ENCODE measurements at places on chromosomes 4 and X. TPM values are rescaled to one million over a fixed set of nuclear protein-coding genes. Genes with fewer than 3 reads are reported as not detected.

- DNase-seq, result no peak
Measured at GRCh38 chr4:173178144-173178543, 9.5 kb downstream of the GALNT7 start.

GRCh38 chr4:150656891-150657290, 74.9 kb downstream of the MAB21L2 start:
- DNase-seq, result no peak

Gene STOX2
- 13.2 TPM for polyA plus RNA-seq

- no peak for DNase-seq
Measured at GRCh38 chr4:12979797-12980196, 504.3 kb downstream of the RAB28 start.

- no peak for DNase-seq
Measured at GRCh38 chr4:174681723-174682300, 147.2 kb downstream of the GLRA3 start.

Gene PLS3
- polyA plus RNA-seq, result 245 TPM

Gene HTR2C
- polyA plus RNA-seq, result 0.89 TPM

GRCh38 chrX:137574102-137574783, 8.3 kb downstream of the ZIC3 start:
- no peak for DNase-seq

DNA sequence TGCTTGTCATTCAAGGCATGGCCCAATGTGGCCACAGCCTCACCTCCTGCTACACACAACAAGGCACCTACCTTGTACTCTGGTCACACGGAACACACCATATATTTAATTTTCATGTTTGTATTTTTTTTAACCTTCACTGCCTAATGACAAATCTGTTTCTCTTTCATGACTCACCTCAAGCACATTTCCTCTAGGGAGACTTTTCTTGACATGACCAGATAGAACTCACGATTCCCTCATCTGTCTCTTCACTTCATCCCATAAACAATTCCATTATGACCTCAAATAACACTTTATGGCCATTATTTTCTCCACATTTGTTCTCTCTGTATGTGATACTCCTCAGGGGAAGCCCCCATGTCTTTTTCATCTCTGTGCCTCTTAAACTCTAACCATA, 11.1 kb downstream of the DRP2 start:
- no peak for DNase-seq

DNA sequence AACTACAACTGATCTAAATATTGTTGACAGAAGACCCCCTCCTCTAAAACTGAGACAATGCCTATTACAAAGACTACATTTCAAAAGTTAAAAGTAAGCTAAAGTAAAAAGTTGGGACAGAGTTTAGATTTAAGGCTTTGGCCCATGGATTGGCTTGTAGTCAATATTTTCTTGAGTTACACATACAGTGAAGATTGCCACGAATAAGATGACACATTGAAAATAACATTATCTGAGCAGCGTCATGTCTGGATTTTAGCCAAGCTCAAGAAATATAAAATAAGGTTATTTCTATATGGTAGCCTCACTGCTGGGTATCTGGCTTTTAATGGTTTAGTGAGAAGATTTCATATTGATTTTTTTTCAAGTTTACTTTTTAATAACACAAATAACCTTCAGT, 266.2 kb upstream of the LDB2 start:
- DNase-seq, result no peak

GRCh38 chr4:5647351-5647750, 61.0 kb downstream of the EVC2 start:
- no peak for DNase-seq

Gene PPEF1
- polyA plus RNA-seq, result 0.55 TPM

Gene SHOX
- polyA plus RNA-seq, result 0.30 TPM

- DNase-seq, result no peak
Measured at GRCh38 chr4:182085051-182085480, 158.1 kb upstream of the TENM3 start.

- DNase-seq, result no peak
Measured at GRCh38 chr4:187415231-187415630, 580.3 kb upstream of the ZFP42 start.

DNA sequence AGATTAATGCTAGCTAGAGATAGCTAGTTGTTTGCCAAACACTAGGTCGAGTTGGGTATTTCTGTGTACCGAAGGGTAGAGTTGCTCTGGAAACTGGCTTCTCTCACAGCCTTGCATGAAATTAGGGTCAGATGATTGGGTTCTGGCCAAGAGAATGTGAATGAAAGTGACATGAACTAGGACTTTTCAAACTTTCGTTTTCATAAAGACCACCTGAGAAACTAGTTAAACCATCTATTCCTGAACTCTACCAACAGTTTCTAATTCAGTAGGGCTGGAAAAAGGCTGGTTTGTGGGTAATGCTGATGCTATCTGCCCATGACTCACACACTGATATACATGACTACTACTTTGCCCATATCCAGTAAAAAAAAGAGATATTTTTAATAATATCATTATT, 157.6 kb downstream of the GASK1B start:
- DNase-seq, result no peak

Gene UGDH
- 109 TPM for polyA plus RNA-seq

- no peak for DNase-seq
Measured at GRCh38 chr4:85246055-85246454, 228.9 kb upstream of the ARHGAP24 start.

DNA sequence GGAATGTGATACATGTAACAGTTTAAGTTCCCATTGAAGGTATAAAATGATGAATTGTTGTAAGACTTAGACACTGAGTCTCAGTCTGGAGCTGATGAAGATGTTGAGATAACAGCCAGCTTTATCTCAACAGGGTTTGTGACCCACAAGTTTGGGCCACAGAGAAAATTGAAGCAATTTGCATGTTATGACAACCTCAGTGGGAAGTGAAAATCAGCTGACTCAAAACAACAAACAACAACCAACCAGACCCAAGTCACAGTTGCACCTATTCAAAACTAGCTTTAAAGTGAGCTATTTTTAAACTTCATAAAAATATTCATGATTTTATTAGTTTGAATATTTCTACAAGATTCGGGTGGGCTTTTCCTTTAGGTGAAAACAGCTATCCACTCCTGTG, 8.0 kb downstream of the SFRP2 start:
- no peak for DNase-seq

Gene WAS
- polyA plus RNA-seq, result 4.9 TPM

Gene P2RY10
- polyA plus RNA-seq, result 0.22 TPM

Gene GPR143
- polyA plus RNA-seq, result 13.5 TPM

GRCh38 chrX:723781-724180, 93.2 kb downstream of the SHOX start:
- DNase-seq, result no peak

Gene CTBP1
- 176 TPM for polyA plus RNA-seq

GRCh38 chr4:189974056-189974455, 33.4 kb downstream of the FRG1 start:
- no peak for DNase-seq

Gene NXF3
- polyA plus RNA-seq, result 0.27 TPM

Gene CBLL2
- not detected for polyA plus RNA-seq

GRCh38 chr4:2378898-2379297, 39.5 kb downstream of the ZFYVE28 start:
- DNase-seq, result no peak

Gene PPID
- polyA plus RNA-seq, result 75.0 TPM

Gene MAGEB17
- polyA plus RNA-seq, result 0.13 TPM

Gene MAGED1
- polyA plus RNA-seq, result 318 TPM

DNA sequence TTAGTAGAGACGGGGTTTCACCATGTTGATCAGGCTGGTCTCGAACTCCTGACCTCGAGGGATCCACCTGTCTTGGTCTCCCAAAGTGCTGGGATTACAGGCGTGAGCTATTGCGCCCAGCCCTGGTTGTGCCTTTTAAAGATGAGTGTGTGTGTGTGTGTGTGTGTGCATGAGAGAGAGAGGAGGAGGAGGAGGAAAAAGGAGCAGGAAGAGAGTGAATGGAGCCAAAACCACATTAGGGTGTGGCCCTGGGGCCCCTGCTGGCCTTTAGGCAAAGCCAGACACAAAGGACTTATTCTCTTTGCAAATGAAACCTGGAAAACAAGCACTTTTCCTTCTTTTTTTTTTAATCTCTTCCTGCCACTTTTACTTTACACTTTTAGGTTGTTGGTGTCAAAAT, 48.2 kb upstream of the KLF3 start:
- no peak for DNase-seq

DNA sequence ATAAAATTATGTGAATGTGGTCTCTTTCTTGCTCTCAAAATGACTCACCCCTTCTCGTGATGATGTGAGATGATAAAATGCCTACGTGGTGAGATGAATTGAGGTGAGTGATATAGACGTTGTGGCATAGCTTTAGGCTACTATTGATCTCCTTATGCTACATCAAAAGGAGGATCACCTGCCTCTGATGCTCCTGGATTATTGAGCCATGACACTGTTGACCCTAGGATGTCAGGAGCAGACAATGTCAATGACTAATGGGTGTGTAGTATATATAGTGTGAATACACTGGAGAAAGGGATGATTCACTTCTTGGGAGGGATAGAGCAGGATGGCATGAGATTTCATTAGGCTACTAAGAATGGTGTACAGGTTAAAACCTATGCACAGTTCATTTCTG, 210.7 kb upstream of the PRPS2 start:
- DNase-seq, result no peak

Gene EGF
- polyA plus RNA-seq, result 6.7 TPM

DNA sequence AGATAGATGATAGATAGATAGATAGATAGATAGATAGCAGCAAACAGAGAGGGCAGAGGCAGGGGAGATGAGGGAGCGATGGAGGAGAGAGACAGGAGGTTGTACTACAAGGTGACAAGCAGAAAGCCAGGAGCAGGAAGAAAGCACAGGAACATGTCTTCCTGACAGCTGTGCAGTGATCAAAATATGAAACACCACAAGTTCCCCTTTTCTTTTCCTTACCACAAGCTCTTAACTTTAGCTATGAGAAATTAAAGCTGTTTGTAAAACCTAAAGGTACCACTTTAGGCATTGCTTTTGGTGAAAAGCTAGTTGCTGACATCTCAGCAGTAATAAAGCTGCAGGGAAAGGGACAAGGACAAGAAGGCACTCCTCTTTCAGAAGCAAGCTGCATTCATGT, 9.1 kb upstream of the MAGED4B start:
- DNase-seq, result no peak

Gene SSX4B
- not detected for polyA plus RNA-seq
